ENCODE measurements at places on chromosomes 2 and 18.

DNA sequence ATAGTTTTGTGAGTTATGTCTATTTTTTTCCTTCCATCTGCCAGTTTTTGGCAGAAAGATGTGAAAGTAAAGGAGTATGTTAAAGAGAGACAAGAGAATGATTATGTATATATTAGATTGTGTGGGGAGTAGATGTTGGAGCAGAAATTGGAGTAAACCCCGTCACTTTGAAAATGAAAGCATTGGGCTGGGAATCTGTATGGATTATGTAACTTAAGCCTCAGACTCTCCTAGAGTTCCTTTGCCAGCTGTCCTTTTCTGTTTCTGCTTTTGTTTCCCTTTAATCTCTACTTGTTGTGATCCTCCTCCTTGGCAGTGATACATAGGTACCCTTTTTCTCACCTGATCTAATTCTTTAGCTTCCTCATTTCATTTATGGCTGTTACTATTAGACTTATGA is 19.2 kb downstream of the CCDC138 start:
- DNase-seq: no peak

DNA sequence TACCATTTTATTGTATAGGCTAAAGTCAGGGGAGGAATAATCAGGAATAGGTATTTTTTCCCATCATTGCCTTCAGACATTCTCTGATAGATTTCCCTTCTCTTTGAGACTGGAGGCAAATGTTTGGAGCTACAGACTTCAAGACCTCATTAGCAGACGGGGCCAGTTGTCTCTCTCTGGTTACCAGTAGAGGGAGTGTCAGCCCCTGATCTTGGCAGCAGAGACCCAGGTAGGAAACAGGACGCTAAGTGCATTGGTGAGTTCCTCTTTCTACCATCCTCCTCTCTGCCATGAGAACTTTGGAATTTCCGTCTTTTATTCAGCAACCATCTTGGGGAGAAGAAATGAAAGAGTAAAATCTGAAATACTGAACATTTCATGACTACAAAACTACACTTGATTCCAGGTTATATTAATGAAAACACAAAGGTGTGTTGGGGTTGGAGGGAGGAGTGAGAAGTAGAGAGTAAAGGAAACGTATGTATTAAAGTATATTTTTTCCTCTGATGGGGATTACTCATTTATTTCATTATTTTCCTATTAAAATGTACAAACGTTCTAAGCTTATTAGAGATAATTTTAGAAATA is 186.2 kb upstream of the GCFC2 start:
- DNase-seq: peak; percentile 20

DNA sequence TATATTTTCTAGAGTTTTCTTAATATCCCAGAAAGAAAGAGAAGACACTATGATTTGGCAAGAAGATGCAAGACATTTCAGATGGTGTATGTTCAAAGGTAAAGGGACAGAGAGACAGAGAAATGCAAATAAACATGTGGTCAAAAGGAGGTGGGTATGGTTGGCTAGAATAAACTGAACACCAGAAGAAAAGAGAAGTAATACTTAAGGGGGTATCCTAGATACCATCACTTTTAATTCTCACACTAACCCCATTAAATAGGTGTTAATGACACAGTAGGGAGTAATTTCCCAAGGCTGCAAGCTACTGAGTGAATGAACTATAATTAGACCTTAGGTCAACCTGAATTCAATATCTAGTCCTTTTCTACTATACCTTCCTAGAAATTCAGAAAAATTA is 111.2 kb upstream of the CD226 start:
- no peak for DNase-seq

- DNase-seq: peak; percentile 74
Observed at GRCh38 chr2:111679202-111679601, 204.8 kb downstream of the ANAPC1 start.

GRCh38 chr2:98730707-98731040 is 258 bp downstream of the MGAT4A start:
- DNase-seq: peak; percentile 64

- no peak for DNase-seq
Observed at GRCh38 chr2:1318366-1319009, 94.8 kb upstream of the TPO start.

DNA sequence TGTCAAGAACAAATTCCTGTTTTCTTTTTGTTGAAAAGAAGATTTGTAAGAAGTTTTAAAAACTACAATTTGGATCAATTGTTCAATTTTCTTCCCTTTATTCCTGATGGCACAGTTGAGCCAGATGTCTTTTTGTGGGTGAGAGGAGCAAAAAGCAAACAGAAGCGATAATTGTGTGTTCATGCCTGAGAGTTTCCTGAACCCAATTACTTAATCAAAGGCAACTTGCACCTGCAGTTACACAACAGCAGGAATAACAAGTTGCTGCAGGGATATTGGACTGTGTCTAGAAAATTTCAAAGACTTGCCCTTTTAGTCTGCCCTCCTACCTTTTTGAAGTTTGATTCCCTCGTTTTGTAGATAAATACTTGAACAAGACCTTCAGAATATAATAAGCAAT is 383.6 kb downstream of the DSEL start:
- DNase-seq: no peak

DNA sequence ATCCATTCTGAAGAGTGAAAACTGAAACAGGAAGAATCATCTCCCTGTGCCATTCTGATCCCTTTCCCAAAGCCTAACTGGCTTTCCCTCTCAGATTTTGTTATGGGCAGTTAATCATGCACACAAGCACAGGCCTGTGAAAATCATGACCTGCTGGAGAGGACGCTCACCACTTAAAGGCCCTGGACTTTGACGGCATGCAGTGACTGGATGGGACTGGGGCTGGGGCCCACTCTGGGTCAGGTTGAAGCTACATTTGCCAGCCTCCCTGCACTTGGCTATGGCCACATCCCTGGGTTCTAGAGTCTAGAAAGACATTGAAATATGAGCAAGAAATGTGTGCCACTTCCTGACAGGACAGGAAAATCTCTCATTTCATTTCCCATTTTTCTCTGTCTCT is 12.9 kb downstream of the PDE11A start:
- no peak for DNase-seq

- no peak for DNase-seq
Observed at GRCh38 chr2:35443087-35443486, 912.5 kb upstream of the CRIM1 start.

GRCh38 chr2:132366421-132367180 is 50.0 kb upstream of the GPR39 start:
- DNase-seq: no peak

- DNase-seq: no peak
Observed at GRCh38 chr2:8506746-8507145, 175.1 kb upstream of the ID2 start.

- no peak for DNase-seq
Observed at GRCh38 chr18:73479477-73479876, 611.7 kb upstream of the NETO1 start.

DNA sequence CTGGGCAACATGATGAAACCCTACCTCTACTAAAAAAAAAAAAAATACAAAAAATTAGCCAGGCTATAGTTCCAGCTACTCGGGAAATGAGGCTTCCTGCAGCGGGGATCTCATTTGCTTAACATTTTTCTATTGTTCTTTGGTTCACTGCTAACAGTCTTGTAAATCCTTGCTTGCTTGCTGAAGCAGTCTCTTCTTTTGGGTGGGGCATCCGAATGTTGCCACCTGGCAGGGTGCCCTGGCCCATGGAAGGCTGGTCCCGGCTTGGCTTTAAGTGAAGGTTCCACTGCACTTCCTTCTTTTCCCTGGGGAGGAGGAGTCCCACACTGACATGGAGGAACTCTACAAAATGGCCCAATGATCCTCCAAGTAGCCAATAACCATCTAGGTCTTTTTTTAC is 6.0 kb upstream of the ANKRD29 start:
- no peak for DNase-seq

GRCh38 chr2:83899271-83899670 is 559.8 kb downstream of the SUCLG1 start:
- DNase-seq: no peak
